ENCODE measurements at places on chromosomes 7 and 10.

GRCh38 chr10:87550741-87551140, 46.0 kb downstream of the MINPP1 start:
- DNase-seq: no peak

GRCh38 chr10:75525646-75526045, 94.2 kb downstream of the LRMDA start:
- DNase-seq: no peak

- DNase-seq: no peak
These were observed 290.8 kb upstream of the ZNF32 start for GRCh38 chr10:43939389-43939938.

- DNase-seq: no peak
These were observed 37.1 kb downstream of the MTURN start for GRCh38 chr7:30171766-30172447.

DNA sequence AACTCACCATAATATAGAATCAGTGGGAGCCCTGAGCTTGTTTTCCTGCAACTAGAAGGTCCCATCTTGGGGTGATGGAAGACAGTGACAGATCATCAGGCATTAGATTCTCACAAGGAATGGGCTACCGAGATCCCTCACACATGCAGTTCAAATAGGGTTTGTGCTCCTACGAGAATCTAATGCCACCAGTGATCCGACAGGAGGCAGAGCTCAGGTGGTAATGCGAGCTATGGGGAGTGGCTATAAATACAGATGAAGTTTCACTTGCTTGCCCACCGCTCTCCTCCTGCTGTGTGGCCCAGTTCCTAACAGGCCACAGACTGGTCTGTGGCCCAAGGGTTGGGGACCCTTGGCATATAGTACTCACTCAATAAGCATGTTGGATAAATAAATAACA, 93.4 kb downstream of the POU6F2 start:
- no peak for DNase-seq

GRCh38 chr10:25522946-25523608, 348.3 kb downstream of the GPR158 start:
- no peak for DNase-seq

GRCh38 chr7:97751566-97751965, 19.7 kb downstream of the TAC1 start:
- DNase-seq: no peak

DNA sequence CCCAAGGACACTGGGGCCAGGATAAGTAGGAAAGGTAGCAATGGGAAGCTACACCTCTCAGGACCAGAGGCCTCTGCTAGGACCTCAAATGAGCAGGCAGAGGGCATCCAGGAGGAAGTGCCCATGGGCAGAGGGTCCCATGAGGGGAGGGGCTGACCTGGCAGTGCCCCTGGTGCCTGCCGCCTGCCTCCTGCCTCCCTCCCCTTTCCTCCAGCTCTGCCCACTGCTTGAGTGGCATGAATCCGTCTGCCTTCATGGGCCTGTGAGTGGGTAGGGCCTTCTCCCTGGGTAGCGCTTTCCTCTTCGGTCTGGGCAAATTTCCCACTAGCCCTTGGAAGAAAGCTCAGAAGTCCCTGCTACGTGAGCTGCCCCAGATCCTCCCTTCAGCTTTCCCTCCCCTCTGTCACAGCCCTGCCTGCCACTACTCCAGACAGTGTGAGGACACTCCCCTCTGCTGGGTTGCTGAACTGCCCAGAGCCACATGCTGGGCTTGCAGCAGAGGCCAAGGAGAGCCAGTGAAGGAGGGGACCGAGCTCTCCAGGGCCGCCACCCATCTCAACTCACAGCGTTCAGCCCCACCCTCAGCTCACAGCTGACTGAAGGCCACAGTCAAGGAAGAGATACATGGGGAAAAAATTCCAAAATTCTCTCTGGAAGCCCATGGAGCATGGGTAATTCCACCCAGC, 141.4 kb downstream of the ARHGAP22 start:
- DNase-seq: no peak

GRCh38 chr7:159066816-159067575, 77.7 kb downstream of the VIPR2 start:
- no peak for DNase-seq

- DNase-seq: no peak
These were observed 7.5 kb downstream of the CALML3 start for GRCh38 chr10:5532307-5532605.

GRCh38 chr7:5580714-5581395, 157.2 kb upstream of the TNRC18 start:
- no peak for DNase-seq

DNA sequence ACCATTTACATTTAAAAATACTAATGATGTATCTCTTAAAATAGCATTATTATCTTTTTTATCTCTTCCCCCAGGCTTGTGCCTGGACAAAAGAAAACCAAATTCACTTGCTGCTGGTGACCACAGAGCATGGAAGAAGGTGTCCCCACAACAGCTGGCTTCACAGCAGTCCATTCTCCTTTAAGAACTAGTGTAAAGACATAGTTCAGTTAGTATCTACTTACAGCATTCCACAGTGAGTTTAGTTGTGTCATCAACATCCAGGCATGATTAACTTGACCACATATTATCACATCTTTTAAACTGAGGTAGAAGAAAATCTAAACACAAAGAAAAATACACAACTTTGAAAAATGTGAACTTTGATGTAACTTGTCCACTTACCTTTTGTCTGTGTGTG, 55.0 kb downstream of the LRRC17 start:
- no peak for DNase-seq

GRCh38 chr10:49036638-49037037, 78.7 kb downstream of the VSTM4 start:
- no peak for DNase-seq

GRCh38 chr7:98458090-98458875, 57.4 kb upstream of the BAIAP2L1 start:
- no peak for DNase-seq

DNA sequence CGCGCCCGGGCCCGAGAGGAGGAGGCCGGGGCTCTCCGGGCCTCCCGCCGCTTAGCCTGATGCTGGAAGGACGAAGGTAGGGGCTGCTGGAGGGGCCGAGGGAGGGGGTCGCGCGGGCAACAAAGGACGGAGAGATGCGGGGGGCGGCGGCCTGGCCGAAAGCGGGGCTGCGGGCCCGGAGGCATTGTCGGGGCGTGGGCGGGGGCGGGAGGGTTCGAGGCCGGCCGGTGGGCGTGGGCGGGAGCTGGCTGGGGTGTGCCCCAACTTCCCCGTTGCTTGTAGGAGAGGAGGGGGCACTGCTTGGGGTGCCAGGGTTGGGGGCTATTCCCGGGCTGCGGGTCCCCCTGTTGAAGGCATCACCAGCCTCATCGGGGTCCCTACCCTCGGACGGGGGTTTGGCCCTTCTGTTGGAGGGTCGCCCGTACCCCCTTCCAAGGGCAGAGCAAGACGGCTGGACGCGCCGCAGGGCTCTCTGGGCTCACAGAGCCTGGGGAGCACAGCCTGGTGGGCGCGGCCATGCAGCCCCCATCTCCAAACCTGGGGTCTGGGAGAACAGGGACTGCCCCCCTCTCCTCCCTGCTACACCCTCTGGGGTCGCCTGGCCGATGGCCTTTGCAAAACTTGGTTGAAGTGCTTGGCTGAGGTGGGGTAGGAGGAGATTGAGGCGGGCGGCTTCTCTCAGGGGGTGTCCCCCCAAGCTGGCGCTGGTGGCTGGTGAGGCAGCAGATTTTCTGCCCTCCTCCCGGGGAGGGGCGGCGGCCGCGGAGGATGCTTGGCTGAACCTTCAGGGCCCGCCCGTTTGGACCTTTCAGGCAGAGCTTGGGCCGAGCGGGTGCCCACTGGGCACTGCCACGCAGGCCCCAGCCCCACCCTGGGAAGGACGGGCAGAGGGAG, 699 bp downstream of the CLIP2 start:
- DNase-seq: peak; percentile 47

GRCh38 chr10:52410916-52411315, 96.8 kb downstream of the DKK1 start:
- no peak for DNase-seq

- DNase-seq: no peak
These were observed 184.4 kb downstream of the LRRTM3 start for GRCh38 chr10:67110286-67110685.

GRCh38 chr10:74306227-74306982, 155.4 kb downstream of the ADK start:
- no peak for DNase-seq

- no peak for DNase-seq
These were observed 30.8 kb downstream of the C10orf143 start for GRCh38 chr10:130079614-130080460.

GRCh38 chr7:135718794-135719437, 9.1 kb downstream of the SLC13A4 start:
- DNase-seq: no peak

GRCh38 chr7:36547416-36547815, 157.8 kb downstream of the ANLN start:
- no peak for DNase-seq

GRCh38 chr7:130397758-130398073, 17.4 kb downstream of the CPA1 start:
- DNase-seq: no peak

- no peak for DNase-seq
These were observed 3.6 kb downstream of the EPDR1 start for GRCh38 chr7:37923996-37924395.

GRCh38 chr7:129115676-129116075, 28.8 kb upstream of the TSPAN33 start:
- DNase-seq: no peak

DNA sequence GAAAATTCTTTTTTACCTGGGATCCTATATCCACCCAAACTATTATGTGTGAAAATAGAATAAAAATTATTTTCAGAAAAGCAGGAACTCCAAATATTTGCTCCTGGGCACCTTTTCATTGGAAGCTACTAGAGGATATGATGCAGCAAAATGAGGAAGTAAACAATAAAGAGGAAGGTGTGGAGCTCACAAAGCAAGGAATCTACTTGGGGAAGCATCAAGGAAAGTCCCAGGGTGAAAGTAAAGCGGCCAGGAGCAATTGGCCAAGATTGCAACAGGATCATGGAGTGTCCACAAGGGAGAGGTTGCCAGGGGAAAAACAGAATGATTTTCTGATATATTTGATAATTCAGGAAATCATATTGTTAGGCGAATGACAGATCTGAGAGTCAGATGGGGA, 80.8 kb downstream of the CARD11 start:
- DNase-seq: no peak

DNA sequence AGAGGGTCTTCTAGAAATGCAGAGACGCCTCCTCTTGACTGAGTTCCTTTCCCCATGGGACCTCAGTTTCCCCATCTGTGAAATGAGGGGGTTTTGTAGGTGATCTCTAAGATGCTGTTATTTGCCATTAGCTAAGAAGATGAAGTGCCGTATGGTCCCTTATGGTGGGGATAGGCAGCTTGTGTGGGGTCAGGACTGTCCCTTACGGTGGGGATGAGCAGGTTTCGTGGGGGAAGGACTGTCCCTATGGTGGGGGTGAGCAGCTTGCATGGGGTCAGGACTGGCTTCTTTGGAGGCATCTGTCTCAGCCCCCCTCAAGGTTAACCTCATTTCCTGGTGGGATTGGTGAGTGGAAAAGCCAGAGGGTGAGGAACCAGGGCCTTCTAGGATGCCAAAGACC, 148.3 kb upstream of the GPR26 start:
- no peak for DNase-seq

DNA sequence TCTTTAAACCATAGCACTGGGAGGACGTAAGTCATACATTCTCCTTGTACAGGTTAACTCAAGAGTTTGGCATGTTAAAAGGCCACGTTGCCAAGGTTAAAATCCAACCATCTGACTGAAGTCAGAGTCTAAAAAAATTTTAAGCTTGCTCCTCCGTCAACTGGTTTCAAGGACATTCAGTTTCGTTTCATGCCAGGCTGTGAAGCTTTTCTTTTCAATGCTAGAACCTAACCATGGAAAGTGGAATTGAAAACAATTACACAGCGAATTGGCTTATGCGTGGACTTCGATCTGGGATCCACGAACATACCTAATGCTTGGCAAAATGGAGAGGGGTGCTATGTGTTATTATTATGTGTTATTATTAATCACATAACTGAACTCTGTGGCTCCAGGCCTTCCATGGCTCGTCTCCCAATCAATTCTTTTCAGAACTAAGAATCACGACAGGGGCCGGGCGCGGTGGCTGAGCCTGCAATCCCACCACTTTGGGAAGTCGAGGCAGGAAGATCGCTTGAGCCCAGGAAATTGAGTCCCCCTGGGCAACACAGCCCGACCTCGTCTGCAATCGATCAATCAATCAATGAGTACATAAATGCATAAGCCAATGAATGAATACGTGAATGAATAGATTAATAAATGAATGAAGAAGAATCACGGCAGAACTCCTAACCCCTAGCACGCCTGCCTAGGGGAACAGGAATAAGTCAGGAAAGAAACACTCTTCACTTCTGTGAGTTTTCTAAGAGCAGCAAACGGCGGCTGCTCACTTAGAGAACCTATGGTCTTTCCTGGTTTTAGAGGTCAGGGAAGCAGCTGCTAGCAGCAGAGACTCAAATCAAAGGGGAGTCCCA, 733 bp upstream of the ARL5B start:
- DNase-seq: peak; percentile 51

- DNase-seq: no peak
These were observed 157.1 kb upstream of the RHEB start for GRCh38 chr7:151676759-151677158.

- no peak for DNase-seq
These were observed 11.6 kb downstream of the GCK start for GRCh38 chr7:44177570-44178131.

GRCh38 chr7:3057066-3057420, 13.4 kb upstream of the CARD11 start:
- no peak for DNase-seq

- DNase-seq: no peak
These were observed 286.8 kb upstream of the KLF14 start for GRCh38 chr7:131020759-131021261.

GRCh38 chr7:138625849-138626230, 75.3 kb downstream of the SVOPL start:
- DNase-seq: peak; percentile 44

DNA sequence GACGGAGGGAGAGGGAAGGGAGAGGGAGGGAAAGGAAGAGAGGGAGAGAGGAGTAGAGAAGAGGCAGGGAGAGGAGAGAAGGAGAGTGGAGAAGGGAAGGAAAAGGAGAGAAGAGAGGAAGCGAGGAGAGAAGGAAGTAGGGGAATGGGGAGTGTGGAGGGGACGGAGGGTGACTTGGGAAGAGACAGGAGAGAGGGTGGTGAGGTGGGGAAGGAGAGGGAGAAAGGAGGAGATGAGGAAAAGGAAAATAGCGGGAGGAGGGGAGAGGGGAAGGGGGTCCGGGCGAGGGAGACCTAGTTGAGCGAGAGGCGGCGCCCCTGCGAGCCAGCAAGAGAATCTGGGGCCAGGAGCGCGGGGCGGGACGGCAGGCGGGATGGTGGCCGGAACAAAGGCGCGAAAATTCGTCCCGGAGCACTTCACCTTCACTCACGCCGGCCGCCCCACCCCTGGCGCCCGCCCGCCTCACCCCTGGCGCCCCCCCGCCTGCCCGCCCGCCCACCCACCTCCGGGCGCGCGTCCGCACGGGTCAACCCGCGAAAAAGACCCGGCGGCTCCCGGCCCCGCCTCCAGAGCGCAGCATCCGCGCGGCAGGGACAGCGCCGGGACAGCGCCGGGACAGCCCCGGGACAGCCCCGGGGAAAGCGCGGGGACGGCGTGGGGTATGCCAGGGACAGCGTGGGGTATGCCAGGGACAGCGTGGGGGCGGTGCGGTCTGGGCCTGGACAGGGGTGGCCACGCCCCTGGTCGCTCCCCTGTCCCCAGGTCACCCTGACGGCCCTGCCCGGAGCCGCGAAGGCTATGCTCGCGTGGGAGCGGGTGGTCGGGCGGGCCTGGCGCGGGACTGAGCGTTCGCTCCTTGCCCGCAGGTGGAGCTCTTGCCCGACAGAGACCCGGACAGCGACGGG, 4.2 kb downstream of the VSTM2A start:
- no peak for DNase-seq

Measured in natural killer cell (primary cell).